Activated T-cell treated with anti-CD3 and anti-CD28 coated beads for 1 hour (primary cell): ENCODE measurements at places on chromosomes 7 and 10.

DNA sequence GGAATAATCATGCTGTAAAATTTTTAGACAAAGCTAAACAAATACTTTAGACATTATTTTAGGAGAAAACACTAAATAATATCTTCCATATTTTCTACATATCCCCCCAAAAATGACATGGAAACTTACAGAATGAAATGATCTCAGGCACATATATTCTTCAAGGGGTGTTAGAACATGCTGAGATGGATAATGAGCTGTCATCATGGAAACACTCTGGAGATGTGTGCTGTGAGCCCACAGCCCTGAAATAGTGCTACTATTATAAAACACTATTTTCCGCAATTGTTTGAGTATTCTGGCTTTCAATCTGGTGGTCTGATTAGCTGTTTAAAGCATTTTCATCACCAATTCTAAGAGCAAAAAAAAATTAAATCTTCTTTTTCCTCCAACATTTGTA, 385.7 kb downstream of the PHTF2 start:
- no peak for DNase-seq

GRCh38 chr10:110636572-110636931, 7.6 kb upstream of the RBM20 start:
- no peak for DNase-seq

- no peak for DNase-seq
Measured at GRCh38 chr10:122974543-122975064, 5.6 kb upstream of the PSTK start.

GRCh38 chr7:128031901-128032604, 816 bp upstream of the LRRC4 start:
- DNase-seq, result peak; percentile 21

- no peak for DNase-seq
Measured at GRCh38 chr7:154976844-154977243, 26.1 kb downstream of the PAXIP1 start.

DNA sequence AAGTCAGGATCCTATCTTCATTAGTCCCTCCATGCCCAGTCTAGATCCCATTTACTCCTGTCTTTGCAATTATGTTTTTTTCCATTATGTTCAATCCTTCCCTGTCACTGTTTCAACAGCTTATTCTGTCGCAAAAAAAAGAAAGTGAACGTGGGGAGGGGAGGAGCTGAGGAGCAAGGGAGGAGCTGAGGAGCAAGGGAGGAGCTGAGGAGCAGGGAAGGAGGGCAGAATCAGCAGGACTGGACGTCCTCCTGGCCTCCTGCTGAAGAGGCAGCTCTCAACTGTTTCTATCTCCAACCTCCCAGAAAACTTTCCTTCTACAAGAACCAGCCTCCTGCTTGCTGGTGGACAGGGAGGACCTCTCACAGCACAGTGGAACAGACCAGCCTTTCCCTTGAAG, 26.0 kb downstream of the LARP4B start:
- DNase-seq, result no peak

GRCh38 chr7:155508376-155509358, 37.7 kb downstream of the CNPY1 start:
- DNase-seq, result no peak

DNA sequence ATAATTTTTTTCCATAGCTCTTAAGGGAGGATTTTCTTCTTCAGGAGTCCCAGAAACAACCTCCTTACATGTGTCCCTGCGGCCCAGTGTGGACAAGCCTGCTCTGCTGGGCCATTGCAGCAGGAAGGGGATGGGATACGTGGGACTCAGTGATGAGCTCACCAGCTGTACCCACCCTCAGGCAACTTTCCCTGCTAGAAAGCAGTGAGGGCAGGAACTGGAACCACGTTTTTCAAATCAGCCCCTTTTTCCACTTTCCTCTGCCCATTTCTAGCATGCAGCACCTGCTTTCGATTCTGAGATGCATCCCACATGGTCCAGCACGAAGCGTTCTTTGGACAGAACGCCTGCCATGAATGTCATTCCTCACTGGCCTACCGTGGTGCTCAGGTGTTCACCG, 232.7 kb downstream of the KLF6 start:
- no peak for DNase-seq

GRCh38 chr7:104826135-104826534, 187.9 kb upstream of the KMT2E start:
- no peak for DNase-seq

- no peak for DNase-seq
Measured at GRCh38 chr10:132316133-132316532, 8.4 kb upstream of the STK32C start.

DNA sequence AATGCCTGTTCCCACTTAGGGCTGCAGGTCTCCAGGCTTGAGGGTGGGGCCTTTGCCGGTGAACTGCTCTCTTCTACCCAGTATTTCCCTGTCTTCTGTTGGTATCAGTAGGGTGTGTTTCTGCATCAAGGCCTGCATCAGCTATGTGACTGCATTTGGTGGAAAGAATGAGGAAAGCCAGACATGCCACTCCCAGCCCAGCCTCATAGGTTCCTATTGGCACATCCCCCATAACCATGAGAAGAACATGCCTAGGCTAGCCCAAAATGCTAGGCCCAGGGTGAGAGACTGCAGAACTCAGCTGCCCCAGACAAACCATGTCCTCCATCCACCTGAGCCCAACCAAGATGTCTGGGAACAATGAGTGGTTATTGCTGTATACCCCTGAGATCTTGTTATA, 380.3 kb upstream of the ADARB2 start:
- no peak for DNase-seq

DNA sequence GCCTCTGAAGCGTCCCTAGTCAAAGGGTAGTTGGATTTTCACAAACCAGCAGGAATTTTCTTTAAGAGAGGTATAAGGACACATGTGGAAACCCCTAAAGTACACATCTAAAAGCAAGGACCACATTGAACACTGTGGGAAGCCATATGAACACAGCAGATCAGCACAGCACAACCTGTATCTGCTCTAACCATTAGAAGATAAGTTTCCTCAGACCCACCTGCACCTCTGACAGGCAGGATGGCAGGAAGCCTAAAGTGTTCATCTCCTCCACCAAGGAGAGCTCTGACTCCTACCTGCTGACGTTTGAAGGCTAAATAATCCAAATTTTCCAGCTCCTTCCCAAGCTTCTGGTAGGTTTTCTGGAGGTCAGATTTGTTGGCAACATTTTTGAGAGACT, 174.4 kb downstream of the CTNNA3 start:
- no peak for DNase-seq

DNA sequence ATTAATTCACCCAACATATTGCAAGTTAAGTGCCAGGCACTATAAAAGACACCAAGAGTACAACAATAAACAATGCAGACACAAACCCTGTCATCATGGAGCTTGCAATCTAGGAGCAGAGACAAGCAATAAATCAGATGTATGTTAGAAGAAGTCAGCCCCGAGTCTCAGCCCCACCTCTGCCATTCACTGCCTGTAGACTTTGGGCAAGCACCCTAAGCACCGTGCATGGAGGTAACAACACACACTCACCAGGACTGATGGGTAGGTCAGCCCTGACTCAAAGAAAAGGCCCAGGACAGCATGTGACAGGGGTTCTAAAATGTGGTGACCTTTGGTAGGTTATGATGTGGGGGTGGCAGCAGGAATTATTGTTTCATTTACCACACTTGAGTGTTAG, 49.3 kb upstream of the PLEKHA1 start:
- no peak for DNase-seq

DNA sequence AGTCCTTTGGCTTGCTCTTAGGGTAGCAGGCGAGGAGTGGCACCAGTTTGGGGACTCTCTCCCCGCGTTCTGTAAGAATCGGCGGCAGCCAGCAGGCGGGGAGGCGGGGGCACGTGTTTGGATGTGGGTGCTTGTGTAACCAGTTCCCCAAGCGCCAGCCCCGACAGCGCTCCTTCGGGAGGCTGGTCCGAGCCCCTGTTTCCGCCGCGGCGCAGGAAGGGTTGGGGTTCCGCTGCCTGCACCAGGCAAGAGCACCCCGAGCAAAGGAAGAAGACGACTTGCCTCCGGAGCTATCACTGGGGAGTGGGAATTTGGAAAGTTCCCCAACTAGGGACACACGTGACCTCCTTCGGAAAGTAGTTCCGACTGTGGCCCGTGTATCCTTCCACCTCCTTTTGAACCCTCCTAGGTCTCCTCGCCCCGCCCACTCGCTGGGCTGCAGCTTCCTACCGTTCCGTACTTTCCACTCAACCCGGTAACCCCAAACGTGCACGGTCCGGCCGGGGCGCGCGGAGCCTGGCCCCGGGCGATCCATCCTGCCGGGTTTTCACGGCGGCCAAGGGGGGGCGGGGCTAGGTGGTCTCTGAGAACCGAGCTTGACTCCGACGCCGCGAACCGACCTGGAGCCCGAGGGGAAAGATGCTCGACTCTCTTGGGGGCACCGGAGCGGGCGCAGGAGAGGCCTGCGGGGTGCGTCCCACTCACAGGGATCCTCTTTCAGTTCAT, 1.2 kb downstream of the KLLN start:
- peak; percentile 90 for DNase-seq

DNA sequence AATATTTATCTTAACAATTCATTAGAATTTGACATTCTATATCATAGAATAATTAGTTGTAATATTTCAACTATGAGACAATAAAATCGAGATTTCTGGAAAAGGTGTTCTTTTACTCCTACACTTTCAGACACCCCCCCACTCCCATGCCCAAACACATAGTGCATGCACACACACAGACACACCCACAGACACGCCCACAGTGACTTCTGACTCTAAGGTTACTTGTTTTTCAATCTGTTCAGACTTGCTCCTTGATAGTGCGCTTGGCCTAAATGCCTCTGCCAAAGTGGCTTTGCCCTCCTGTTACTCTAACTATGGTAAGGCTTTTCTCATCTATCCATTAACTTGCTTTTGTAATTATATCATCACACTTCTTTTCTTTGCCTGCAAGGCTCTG, 144.0 kb upstream of the PPP1R3A start:
- DNase-seq, result no peak

GRCh38 chr10:22705527-22705926, 8.9 kb downstream of the PIP4K2A start:
- DNase-seq, result no peak

DNA sequence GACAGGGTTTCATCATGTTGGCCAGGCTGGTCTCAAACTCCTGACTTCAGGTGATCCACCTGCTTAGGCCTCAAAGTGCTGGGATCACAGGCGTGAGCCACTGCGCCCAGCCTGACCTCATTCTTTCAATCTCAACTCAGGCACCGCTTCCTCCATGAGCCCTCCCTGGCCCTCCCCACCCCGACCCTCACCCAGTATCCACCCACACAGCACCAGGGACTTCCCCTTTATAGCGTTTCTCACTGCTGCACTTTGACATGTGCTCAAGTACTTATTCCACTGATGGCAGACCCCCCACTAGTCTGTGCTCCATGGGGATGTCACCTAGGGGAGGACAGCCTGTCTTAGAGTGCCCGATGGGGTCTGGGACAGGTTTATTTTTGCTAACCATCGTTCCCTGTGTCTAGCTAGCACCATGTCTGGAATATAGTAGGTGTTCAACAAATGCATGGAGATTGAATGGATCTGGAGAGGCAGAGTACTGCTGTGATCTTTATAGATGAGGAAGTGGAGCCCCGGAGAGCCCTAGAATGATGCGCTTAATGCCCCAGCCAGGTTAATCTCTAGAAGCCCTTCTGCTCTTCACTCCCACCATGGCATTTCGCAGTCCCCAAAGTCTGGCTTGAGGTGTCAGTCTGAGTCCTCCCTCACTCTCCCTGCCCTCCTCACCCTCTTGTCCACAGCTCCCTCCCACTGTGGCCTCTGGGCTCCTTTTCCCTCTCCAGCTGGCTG, 258.8 kb downstream of the RPS24 start:
- DNase-seq, result no peak

DNA sequence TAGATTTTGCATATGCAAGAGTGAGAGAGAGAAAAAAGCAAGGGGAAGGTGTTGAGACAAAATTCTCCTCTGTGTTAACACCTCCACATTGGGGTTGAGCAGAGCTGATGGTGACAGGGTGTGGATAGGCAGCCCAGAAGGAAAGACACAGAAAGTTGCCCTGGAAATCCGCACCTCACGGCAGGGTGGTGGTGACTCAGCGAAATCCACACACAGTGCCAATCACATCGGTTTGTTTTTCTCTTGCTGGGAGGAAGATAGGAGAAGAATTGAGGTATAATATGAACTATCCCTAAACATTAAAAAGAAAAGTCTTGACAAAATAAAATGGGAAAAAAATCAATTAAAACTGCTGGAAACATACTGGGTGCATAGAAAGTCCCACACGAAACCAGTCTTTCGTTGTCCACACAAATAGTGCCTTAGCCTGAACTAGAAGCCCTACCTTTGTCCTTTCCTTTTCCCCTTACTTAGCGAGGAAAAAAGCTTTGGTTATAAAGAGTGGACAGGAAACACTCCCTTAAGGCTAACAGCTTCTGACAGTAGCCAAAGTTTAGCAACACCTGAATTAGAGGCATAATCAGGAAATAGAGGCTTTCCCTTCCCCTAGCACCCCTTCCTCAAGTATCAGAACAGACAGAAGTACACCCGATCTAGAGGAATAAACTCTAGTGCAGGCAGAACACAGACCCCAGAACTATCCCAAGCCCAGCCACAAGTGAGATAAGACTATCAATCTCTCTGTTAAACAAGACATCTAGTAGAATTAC, 39.2 kb upstream of the DNAJC1 start:
- no peak for DNase-seq

- no peak for DNase-seq
Measured at GRCh38 chr7:47561715-47562446, 20.0 kb downstream of the TNS3 start.
